ENCODE measurements at places on chromosomes 2 and 18. TPM values are rescaled to one million over a fixed set of nuclear protein-coding genes. Genes with fewer than 3 reads are reported as not detected.

Gene FOXD4L1
- 0.19 TPM for total RNA-seq

Gene ZNF236
- total RNA-seq = 4.3 TPM

Gene PTCD3
- 55.8 TPM for total RNA-seq

Gene CFAP65
- not detected for total RNA-seq

Gene CDH7
- total RNA-seq = 0.08 TPM
